Hepatocyte (in vitro differentiated cells): ENCODE measurements at places on chromosomes 1 and 21.

DNA sequence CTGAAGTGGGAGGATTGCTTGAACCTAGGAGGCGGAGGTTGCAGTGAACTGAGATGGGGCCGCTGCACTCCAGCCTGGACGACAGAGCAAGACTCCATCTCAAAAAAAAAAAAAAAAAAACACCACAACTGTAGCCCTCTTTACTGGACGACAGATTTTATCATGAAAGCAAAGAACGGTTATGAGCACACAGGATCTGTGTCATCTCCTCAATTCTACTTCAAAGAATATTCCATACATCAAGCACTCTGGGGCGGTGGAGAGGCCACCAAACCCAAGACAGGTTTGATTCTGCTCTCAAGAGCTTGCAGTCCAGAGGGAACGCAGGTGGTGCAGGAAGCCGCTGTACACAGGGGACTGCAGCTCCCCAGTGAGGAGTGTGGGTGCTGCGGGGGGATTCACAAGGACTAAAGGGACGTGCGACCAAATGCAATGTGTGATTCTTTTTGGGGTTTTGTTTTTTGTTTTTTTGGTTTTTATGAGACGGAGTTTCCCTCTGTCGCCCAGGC lies 110.1 kb downstream of the SPSB1 start:
- no peak for DNase-seq

- DNase-seq: peak; percentile 81
Observed at GRCh38 chr1:161367684-161368400, at the start of gene CFAP126. Gene CFAP126, minus strand, starts transcription at chr1:161367876. Its CDS starts 8 bp downstream, at chr1:161367868.

DNA sequence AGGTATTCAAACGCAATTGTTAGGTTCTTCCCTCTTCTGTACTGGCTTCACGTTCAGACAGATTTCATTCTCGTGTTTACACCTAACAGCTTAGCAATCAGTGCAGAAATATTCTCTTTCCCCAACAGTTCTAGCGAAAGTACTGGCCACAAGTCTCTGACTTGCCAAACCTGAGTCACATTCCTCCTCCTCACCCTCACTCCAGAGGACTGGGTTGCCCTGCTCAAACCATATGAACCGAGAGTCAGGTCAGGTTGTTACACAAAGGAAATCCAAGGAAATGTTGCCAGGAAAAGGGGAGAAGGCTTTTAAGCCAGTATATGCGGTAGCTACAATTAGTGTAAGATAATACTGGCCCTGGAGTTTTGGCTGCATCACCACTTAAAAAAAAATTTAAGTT lies 282.5 kb downstream of the RGS7 start:
- no peak for DNase-seq

DNA sequence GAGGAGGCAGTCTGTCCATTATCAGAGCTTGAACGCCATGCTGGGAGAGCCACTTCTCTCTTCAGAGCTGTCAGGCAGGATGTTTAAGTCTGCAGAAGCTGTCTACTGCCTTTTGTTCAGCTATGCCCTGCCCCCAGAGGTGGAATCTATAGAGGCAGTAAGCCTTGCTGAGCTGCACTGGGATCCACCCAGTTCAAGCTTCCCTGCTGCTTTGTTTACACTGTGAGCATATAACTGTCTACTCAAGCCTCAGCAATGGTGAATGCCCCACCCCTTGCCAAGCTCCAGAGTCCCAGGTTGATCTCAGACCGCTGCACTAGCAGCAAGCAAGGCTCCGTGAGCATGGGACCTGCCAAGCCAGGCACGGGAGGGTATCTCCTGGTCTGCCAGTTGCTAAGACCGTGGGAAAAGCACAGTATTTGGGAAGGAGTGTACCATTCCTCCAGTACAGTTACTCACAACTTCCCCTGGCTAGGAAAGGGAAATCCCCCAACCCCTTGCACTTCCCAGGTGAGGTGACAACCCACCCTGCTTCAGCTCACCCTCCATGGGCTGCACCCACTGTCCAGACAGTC lies 32.5 kb downstream of the RGS13 start:
- DNase-seq: peak; percentile 44

GRCh38 chr1:179021873-179022272 lies 3.8 kb upstream of the FAM20B start:
- DNase-seq: no peak

DNA sequence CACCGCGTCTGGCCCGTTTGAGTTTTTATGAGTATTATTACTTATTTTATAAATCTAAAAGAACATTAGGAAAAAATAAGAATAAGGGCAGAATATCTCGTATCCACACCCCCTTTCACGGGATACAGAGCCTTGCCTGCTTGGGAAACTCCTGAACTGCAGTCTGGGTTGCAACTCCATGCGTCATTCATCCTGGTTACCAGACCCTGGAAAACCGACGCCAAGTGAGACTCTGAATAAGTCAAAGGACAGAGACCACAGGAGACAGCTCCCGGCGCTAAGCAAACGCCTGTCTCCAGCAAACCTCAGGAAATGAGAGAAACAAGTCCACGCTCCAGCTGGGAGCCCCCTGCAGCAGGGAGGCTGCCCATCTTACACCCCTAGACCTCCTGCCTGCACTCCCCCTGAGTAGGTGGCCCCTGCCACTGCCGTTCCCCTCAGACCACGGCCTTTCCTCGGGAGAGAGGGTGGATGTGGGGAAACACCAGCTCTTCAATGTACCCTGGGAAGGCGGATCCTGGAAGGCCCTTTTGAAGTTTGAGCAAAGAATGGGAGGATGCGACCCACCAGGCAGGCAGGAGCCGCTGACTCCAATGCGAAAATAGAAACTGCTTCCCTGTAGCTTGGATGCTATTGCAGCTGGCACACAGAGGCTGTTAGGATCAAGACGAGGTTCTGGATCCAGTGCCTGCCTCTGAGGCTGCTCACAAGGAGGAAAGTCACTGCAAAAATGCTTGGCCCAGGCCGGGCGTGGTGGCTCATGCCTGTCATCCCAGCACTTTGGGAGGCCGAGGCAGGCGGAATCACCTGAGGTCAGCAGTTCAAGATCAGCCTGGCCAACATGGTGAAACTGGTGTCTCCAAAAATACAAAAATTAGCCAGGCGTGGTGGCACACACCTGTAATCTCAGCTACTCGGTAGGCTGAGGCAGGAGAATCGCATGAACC lies 37.7 kb upstream of the GPR157 start:
- no peak for DNase-seq

GRCh38 chr1:41672173-41672572 lies 187.7 kb upstream of the EDN2 start:
- DNase-seq: peak; percentile 80

GRCh38 chr21:38389354-38389676 lies 109.0 kb downstream of the ERG start:
- no peak for DNase-seq
